ENCODE measurements at places on chromosomes 7 and 10.
A peak's percentile ranks its signal among the peaks of the same experiment; 100 is the strongest.

GRCh38 chr7:101542527-101543241 is 86.4 kb downstream of the MYL10 start:
- DNase-seq: peak; percentile 66

- DNase-seq: peak; percentile 25
These were observed 28.1 kb downstream of the EPHB4 start for GRCh38 chr7:100799037-100799896.

DNA sequence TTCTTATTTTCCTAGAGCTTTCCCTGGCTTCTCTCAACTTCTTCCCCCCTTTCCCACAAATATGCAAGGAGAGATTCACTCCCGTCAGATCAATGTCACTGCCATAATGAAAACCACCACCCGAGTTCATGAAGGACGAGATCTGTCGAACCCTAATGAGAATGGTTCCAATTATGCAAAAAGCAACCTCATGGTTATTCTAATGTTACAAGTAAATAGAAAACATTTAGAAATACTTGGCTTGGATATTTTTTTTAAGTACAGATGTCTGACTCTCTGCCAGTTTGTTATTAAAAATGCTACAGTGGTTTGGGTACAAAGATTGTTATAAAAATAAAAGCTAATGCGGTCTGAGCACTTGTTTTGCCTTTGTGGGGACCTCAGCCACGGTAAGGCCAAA is 25.9 kb upstream of the EMX2 start:
- no peak for DNase-seq

DNA sequence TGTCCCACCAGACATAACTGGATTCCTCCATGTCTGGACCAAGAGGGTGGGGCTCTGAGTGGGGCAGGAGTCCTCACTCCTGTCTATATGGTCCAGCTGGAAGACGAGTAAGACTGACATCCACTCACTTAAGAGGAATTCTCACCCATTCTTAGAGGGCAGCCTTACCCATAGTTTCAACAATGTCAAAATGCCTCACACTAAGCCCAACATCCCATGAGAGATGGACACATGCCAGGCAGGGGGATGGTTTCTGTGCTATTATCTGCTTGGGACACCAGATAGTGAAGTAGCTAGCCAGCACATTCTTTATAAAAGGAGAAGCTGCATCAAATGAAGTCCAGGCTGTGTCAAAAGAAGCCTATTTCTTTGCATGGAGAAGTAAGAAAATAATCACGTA is 4.7 kb upstream of the LANCL2 start:
- DNase-seq: no peak

DNA sequence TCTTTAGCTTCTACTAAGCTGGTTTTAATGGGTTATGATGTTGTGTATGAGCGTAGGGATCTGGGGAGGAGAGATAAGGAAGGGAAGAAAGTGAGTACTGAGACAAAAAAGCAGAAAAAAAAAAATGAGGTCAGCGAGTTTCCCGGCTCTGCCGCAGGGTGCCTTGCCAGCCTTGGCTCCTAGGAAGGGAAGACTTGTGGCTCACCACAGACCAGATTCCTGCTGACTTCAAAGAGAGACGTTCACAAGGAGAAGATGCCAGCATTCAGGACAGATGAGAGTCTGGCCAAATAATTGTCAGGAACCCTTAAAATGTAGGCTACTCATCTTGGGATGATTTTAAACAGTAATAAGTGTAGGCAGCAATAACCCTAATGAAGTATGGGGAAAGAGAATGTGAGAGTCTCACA is 11.4 kb upstream of the FAS start:
- DNase-seq: no peak

All from stimulated activated CD8-positive, alpha-beta memory T cell treated with anti-CD3 and anti-CD28 coated beads, Interleukin-4, amount 100 ng/mL, for 1 hour (primary cell).